ENCODE measurements at places on chromosomes 16 and 17.

DNA sequence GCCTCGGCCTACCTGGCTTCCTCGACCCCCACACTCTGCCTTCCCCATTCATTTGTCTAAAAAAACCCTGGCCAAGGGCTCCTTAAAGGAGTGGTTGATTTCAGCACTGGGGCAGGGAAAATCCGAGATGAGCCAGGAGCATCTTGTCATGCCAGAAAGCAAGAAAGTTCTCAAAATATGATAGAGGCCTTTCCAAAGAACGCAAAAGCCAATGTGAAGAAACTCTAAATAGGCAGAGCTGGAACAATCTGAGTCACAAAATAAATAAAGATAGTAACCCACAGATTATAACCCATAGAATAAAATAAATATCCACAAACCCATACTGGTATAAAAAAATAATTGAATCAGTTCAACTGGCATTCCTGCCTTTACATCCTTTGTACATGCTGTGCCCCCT, 192.3 kb upstream of the SALL1 start:
- no peak for DNase-seq

DNA sequence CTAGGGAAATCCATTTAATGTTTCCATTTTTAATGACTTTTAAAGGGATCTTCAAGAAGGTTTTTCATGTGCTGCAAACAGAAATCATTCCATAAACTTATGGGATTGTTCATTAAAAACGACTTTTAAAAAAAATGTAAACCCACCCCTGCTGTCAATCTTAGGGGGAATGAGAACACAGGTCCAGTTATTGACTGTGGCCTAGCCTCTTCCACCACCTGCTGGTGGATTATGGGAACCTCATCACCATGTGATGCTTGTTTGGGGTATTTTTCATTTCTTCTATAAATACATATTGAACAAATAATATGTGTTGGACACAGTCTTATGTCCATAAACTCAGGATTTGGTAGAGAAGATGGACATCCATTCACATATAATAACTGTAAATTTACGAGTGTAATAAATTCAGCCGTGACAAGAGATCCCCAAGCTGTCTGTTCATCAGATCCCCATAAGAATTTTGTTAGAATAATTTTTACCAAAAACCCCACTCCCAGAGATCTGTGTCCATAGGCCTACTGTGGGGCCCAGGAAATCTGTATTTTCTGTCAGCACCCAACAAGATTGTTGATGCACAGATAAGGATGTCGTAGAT, 42.0 kb upstream of the TMC5 start:
- peak; percentile 73 for DNase-seq

DNA sequence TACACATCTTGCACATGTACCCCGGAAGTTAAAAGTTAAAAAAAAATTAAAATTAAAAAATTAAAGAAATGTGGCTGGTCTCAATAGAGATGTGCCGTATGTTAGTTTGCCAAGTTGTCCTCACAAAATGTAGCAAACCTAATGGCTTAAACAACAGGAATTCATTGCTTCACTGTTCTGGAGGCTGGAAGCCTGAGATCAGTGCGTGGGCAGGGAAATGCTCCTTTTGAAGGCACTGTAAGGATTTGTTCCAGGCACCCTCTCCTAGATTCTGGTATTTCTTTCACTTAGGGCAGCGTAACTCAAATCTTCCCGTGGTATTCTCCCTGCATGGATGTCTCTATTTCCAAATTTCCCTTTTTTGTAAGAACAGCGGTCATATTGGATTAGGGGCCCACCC, 32.7 kb upstream of the MON1B start:
- DNase-seq, result no peak

DNA sequence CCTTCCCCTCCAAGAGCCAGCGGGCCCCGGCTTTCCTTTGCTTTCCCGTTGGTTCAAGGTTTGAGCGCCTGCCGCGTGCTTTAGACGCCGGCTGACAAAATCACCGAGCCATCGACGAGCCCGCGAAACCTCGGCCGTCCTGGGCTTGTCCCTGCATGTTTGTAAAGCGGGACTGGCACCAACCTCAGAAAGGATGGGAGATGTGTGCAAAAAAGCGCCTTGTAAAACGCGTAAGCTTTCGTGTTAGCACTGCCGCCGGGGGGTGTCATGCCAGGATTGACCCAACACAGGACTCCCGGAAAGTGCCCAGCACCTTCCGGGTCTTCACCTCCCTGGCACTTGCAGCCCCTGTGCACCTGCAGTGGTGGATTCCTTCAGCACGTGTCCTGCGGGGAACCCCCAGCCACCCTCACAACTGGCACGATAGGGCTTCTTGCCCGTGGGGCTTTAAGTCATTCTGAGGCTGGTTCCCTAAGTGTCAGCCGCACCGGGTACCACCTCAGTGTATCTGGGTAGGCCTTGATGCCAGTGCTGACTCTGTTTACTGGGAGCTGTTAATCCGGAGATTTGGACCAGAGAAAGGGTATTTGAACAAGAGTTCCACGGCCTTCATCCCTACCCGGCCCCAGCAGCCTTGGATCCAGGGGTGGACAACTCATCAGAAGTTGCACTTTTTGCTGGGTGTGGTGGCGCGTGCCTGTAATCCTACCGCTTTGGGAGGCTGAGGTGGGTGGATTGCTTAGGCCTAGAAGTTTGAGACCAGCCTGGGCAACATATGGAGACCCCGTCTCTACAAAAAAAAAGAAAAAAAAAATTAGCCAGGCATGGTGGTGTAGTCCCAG, 817 bp downstream of the NDUFAF8 start:
- DNase-seq, result peak; percentile 54

DNA sequence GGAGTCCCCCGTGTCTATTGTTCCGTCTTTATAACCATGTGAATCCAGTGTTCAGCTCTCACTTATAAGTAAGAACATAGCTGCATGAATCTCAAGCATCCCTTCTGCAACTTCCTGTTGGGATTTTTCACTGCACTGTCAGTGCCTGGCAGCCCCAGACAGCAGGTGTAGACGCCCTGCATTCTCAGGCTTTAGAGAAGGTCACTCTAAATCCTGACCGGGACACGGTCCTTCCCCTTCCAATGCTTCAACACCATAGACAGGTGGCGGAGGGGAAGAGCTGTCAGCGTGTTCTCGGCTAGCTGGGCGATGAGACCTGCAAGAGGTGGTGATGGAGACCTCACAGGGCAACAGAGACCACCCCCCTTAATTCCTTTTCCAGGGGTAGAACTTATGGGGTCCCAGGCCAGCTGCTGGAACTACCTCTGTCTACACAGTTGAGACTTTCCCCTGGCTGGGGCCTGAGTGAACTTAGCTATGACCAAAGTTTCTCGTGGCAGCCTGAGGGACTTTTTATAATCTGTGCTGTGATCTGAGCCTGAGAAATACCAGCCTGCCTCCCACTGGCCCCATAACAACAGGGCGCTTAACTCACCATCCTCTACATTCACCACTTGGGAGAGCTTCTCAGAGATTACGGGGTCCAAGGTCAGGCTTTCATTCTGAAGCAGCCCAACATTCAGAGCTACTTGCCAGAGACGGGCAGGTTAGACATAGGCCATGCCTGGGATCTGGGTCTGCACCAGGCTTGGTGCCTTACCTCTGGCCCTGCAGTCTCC, 143.2 kb upstream of the TNRC6C start:
- DNase-seq, result no peak

GRCh38 chr17:979212-979538, 401 bp downstream of the NXN start:
- no peak for DNase-seq

DNA sequence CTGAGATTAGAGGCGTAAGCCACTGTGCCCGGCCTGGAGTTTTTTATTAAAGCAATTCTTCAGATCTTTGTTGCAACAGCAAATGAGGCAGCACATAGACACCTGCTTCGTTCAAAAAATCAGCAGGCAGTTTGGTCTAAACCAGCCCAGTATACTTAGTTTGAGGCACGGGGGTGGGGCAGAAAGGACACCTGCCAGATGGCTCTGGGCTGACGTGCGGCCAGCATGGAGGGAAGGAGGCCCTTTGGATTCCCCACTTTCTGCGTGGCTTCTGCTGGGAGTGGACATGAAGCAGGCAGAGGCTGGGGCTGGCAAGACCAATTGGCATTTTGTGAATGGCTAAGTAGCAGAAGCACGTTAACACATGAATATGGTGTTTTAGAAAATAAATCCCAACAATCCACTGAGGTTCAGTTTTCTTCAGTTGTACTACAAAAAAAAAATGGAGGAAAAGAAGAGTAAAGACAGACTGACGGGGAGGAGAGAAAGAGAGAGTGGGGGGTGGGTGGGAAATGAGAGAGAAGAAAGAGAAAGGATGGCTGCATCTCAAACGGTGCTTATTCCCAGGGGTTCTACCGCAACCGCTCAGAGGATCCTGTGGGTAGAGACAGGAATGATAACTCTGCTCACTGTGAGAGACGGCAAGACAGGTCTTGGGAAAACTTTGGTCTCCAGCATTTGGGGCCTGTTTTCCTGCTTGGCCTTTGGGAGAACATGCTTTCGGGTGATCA, 16.3 kb downstream of the C16orf46 start:
- no peak for DNase-seq

DNA sequence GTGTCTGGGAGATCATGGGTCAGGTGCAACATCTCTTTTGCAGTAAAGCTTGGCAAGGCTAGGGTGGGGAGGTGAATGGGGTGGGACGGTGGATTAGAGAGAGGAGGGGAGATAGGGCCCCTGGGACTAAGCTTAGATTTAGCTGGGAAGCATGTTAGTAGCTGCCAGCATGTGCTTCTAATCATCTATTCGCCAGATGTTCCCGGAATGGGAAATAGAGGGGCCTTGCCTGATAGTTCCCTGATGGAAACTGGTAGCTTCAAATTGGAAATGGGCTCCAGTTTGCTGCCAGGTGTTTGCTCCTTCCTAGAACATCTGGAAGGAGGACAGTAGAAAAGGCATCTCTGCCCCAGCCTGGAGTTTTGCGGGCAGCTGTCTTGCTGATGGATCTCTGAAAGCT, 176.1 kb downstream of the CCDC182 start:
- DNase-seq, result no peak

- DNase-seq, result no peak
Measured at GRCh38 chr17:65062171-65062915, 5.8 kb upstream of the GNA13 start.

DNA sequence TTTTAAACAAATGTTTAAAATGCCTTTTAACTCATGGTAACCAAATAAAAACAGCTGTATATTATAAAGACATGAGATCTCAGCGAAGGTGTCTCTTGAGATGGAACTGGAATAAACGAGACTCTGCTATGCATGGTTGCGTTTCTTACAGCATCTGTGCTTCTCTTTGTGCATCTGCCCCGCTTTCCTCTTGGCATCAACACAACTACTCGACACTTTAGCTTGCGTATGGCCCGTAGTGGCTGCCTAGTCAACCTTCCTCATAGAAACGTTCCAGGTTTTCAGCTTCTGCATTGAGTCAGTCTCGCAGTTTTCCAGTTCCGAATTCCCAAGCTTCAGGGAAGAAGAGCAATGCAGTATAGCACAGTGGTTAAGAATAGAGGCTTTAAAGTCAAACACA, 214.9 kb downstream of the CEP112 start:
- DNase-seq, result no peak

DNA sequence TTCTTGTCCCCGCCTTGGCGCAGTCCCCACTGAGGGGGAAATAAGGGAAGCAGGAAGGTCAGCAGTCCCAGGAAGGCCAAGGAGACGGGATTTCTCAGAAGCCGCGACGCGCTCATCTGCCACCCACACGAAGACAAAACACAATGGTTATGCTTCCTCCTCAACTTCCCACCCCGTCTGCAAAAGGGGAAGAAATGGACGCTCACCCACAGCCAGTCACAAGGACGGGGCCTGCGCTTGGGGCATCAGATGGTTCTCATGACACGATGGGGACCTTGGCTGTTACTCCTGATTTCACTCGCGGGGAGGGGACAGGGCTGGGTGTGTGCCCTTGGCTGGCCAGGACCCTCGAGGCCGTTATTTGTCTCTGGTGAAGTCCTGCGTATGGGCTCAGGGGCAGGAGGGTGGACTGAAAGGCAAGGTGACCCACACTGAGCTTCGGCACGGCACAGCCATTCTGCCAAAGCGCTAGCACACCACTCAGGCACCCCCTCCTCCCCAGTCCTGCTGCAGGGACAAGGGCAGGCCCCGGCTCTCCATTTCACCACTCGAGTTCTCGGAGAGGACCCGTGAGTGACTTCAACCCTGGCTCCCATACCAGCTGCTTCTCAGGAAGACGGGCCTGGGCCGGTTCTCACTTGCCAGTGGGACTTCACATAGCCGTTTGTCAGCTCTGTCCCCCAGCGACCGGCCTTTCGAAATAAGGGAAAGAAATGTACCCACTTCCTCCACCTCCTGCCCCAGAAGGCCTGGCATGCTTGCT, 84.5 kb downstream of the ABR start:
- no peak for DNase-seq

DNA sequence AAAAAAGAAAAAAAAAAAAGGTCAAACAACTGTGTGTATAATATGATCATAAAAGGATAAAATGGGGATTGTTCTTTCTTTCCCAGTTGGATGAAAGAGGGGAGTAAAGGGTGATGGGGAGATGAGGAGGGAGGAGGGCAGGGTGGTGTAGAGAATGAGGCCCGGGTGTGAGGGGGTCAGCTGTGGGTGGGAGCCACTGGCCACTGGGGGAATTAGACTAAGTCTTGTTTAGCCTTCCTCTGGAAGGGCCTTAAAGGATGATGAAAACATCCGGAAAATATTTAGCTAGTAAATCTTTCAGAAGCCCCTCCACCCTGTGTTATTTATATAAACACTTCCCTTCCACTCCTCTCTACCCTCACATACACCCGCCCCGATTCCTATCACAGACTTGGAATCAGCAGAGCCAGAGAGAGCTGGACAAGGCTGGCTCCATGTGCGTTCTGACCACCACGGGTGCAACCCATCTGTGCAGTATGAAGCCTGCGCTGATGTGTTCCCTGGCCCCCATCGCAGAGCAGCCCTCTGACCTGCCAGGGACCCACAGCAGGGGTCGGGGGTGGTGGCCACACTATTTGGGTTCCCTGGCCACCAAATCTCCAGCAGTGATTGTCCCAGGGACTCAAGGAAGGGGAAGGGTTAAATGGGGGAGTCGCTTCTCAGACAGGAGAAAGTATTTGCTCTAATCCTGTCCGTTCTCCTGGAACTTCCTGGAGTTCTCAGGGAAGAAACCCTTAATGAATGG, 72.7 kb downstream of the GAS7 start:
- DNase-seq, result no peak

DNA sequence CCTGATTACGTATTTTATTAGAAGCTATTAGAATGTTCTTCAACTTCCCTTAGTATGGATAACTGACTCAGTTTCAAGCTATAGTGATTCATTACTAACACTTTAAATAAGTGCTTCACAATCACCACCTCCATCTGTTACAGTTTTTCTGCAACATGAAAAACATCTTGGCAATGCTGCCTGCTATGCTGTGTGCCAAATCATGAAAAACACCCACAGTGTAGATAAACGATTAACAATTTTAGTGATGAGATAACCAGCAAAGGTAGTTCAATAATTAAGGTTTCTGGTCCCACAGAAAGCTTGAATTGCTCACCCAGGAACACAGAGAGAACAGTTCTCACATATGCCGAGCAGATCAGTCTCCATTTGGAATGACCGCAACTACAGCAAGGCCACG, 51.4 kb upstream of the SLC25A19 start:
- DNase-seq, result no peak

GRCh38 chr16:59192551-59193199, 458.6 kb upstream of the GOT2 start:
- DNase-seq, result no peak
